GM19239 (cell line): ENCODE measurements at places on chromosomes 6 and 20.

- no peak for DNase-seq
Observed at GRCh38 chr6:134420614-134421181, 102.8 kb upstream of the SGK1 start.

DNA sequence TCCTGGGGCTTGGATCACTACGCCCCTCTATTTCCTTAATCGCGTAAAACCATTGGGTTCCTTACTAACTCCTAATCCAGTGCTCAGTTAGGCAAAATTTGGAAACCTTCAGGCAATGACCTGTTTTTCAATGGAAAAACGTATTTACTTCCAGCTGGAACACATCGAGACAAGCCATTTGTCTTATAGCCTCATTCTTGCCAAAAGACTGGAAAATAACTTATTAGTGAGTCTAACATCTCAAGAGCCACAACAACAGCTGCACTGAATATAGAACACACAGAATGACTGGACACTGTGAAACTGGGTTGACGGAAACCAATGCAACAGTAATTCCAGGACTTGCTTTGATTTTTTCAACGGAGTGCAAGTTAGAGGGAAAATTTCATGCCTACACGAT lies 125.2 kb upstream of the MAP3K7 start:
- no peak for DNase-seq

GRCh38 chr6:138931660-138932059 lies 56.4 kb downstream of the REPS1 start:
- no peak for DNase-seq

GRCh38 chr20:49344975-49345374 lies 67.1 kb upstream of the ZNFX1 start:
- DNase-seq: no peak

DNA sequence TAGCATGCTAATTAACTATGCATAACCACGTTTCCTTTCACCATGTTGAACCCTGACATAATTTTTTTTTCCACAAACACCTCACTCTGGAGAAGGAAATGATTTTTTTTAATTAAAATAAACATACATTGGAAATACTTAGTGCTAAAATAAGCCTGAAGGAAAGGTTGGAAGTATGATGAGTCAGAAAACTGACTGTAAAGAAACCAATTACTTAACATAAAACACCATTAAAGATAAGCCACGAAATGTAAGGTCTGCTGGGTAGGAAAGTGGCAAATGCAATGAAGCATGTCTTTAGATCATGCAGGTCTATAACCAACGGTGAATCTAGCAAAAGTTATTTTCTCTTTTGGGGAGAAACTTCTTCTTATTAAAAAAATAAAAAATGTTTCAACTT lies 47.5 kb downstream of the OPRM1 start:
- no peak for DNase-seq

- DNase-seq: peak; percentile 49
Observed at GRCh38 chr6:15299430-15300131, 53.7 kb downstream of the JARID2 start.

DNA sequence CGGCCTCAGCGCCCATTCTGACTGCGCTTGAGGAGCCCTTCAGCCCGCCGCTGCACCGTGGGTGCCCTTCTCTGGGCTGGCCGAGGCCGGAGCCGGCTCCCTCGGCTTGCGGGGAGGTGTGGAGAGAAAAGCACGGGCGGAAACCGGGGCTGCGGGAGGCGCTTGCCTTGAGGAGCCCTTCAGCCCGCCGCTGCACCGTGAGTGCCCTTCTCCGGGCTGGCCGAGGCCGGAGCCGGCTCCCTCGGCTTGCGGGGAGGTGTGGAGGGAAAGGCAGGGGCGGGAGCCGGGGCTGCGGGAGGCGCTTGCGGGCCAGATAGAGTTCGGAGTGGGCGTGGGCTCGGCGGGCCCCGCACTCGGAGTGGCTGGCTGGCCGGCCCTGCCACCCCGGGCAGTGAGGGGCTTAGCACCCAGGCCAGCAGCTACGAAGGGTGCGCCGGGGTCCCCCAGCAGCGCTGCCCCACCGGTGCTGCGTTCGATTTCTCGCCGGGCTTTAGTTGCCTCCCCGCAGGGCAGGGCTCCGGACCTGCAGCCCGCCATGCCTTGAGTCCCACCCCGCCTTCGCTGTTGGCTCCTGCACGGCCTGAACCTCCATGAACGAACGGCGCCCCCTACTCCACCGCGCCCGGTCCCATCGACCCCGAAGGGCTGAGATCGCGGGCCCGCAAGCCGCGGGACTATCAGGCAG lies 45.7 kb upstream of the MCUR1 start:
- DNase-seq: no peak

GRCh38 chr20:4130404-4131189 lies 115.2 kb upstream of the RNF24 start:
- no peak for DNase-seq

GRCh38 chr6:45780523-45780922 lies 235.1 kb downstream of the CLIC5 start:
- DNase-seq: no peak

- DNase-seq: no peak
Observed at GRCh38 chr6:108195209-108195608, 29.4 kb downstream of the NR2E1 start.

GRCh38 chr20:33267701-33268100 lies 15.3 kb upstream of the BPIFB1 start:
- no peak for DNase-seq

- DNase-seq: no peak
Observed at GRCh38 chr6:150539568-150539967, 60.1 kb upstream of the PLEKHG1 start.

DNA sequence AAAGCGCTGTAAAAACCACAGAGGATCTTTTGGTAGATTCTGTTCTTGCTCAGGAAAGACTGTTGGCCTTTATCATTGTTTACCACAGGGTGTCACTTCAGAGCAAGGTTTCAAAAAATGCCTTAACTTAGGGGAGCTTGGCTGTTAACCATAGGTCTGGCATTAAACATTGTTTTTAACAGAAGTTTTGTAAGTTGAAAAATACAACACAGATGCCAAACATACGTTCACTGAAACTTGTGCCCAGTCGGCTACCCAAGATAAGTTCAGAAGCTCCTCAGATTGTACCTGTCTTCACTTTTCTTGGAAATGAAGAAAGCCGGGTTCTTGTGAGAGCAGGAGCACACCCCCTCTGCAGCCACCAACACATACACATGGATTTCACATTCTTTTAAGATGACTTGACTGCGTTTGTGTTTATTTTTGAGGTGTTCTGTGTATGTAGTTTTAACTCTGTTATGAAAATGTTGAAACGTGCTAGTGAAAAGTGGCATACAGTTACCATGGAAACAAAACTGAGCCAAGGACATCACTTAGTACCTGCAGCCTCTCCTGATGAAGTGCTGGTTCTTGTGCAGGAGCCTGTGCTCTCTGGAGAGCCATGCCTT lies 64.9 kb downstream of the SYCP2L start:
- DNase-seq: no peak

GRCh38 chr6:168148231-168148849 lies 69.3 kb upstream of the FRMD1 start:
- no peak for DNase-seq

DNA sequence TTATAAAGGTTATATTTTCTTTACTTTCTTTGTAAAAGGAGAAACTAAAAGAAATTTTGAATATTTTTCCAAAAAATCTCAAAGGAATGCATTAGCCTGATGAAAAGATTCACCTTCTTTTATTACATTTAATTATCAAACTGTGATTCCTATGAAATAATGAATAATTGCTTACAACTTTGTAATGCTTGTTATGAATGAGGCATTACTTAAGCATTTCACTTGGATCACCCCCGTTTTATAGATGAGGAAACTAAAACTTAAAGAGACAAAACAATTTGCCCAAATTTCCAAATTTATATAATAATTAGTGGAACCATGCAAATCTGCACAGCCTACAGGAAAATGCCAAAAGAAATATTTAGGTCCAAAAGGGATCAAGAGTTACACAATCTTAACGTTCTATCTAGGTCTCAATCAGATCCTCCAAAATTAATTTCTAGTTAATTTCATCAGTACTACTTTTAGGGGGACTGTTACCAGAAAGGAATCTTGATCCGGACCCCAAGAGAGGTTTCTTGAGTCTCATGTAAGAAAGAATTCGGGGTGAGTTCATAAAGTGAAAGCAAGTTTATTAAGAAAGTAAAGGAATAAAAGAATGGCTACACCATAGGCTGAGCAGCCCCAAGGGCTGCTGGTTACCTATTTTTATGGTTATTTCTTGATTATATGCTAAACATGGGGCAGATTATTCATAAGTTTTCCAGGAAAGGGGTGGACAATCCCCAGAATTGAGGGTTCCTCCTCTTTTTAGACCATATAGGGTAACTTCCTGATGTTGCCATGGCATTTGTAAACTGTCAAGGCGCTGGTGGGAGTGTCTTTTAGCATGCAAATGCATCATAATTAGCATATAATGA lies 288.0 kb downstream of the ADGB start:
- DNase-seq: no peak

DNA sequence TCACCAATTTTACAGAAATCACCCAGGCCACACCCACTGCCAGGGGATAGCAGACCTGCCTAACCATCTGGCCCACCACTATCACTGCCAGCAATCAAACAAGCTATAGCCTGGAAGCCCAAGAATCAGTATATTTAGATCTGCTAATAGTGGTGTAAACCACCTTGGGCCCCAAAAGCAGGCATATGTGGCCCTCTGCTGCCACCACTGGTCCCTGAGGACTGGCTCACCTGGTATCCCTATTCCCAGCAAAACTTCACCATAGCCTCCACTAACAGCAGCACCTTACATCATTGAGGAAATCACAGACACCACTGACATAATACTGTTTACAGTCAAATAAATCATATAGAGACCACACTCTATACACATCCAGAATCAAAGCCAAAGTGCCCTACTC lies 880.4 kb upstream of the MAN1A1 start:
- DNase-seq: no peak

DNA sequence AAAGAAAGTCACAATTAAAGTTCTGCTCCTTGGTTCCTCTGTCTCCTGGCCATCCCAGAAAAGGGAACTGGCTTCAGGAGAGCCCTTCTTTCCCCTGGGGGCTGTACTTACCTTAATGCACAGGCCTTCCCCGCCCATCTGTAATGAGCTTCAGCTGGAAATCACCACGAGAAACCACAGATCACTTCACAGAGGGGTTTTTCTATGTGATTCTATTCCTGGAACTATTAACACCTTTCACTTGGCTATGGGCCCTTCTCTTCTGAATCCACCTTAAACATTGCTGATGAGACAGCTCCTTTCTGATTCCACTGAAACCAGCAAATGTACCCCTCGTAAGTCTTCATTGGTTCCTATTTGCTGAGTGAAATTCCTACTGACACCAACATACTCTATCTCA lies 80.7 kb downstream of the FOXF2 start:
- DNase-seq: no peak
